ENCODE measurements at places on chromosomes 12 and 14. TPM values are rescaled to one million over a fixed set of nuclear protein-coding genes. Genes with fewer than 3 reads are reported as not detected.

INSM2 gene
- not detected for total RNA-seq

KRT78 gene
- total RNA-seq = not detected

CCDC177 gene
- not detected for total RNA-seq

HAL gene
- not detected for total RNA-seq

AGAP2 gene
- not detected for total RNA-seq

GLT1D1 gene
- not detected for total RNA-seq

GYS2 gene
- total RNA-seq = not detected

KRT1 gene
- not detected for total RNA-seq

KRT79 gene
- not detected for total RNA-seq

INHBC gene
- not detected for total RNA-seq

GTF2H3 gene
- total RNA-seq = 27.8 TPM

IL25 gene
- not detected for total RNA-seq

P2RX2 gene
- total RNA-seq = not detected

GLS2 gene
- total RNA-seq = not detected

LRP1 gene
- total RNA-seq = 1,119 TPM

ACSM4 gene
- total RNA-seq = not detected

NANOG gene
- total RNA-seq = not detected

PPP4R4 gene
- not detected for total RNA-seq

SPTB gene
- not detected for total RNA-seq

NUP37 gene
- 27.0 TPM for total RNA-seq

WNT5B gene
- total RNA-seq = 13.4 TPM

LMO3 gene
- 34.1 TPM for total RNA-seq

TPH2 gene
- total RNA-seq = not detected

RPS6KL1 gene
- total RNA-seq = 4.4 TPM

CFAP251 gene
- total RNA-seq = 3.4 TPM

TAS2R30 gene
- total RNA-seq = 0.59 TPM

C12orf56 gene
- total RNA-seq = not detected

MYBPC1 gene
- total RNA-seq = not detected

FITM1 gene
- total RNA-seq = 0.20 TPM

CLEC4C gene
- not detected for total RNA-seq

All from cardiac ventricle fibroblast (primary cell).